ENCODE measurements at places on chromosomes 5 and 9. TPM values are rescaled to one million over a fixed set of nuclear protein-coding genes. Genes with fewer than 3 reads are reported as not detected.

GRCh38 chr9:7967851-7968250 is 168.3 kb upstream of the DMAC1 start:
- H3K36me3 ChIP-seq: no peaks in the 10 kb centered on the region
- H3K4me3 ChIP-seq: no peak overlapping the region
- H3K27ac ChIP-seq: no peak overlapping the region
- H3K27me3 ChIP-seq: no peaks in the 10 kb centered on the region
- DNase-seq: no peak

GRCh38 chr9:70100362-70100761 is 56.7 kb downstream of the MAMDC2 start:
- DNase-seq: no peak
- no peaks in the 10 kb centered on the region for H3K36me3 ChIP-seq
- peaks cover 1% of the 10 kb centered on the region for H3K27me3 ChIP-seq
- H3K4me1 ChIP-seq: no peaks in the 10 kb centered on the region
- no peak overlapping the region for H3K27ac ChIP-seq

DNA sequence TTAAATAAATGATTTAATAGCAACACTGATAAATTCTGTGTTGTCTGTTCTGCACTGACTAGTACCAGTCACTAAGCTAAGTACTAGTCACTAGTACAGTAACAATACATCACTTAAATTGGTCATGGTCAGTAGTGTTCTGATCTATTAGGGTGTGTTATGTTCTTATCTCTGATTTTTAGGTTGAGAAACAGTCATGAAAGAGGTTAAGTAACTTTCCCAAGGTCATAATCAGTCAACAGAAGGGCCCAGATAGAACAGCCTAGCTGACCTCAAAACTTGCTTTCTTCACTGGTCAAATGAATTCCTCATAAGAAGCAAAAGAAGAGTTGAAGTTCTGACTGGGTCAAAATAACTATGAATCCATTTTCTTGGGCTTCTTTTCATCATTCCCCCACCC is 1492.7 kb downstream of the MAT2B start:
- H3K4me1 ChIP-seq: no peaks in the 10 kb centered on the region
- H3K36me3 ChIP-seq: no peaks in the 10 kb centered on the region
- no peak for DNase-seq
- no peaks in the 10 kb centered on the region for H3K27me3 ChIP-seq

The NUTM2F gene
- not detected for total RNA-seq

DNA sequence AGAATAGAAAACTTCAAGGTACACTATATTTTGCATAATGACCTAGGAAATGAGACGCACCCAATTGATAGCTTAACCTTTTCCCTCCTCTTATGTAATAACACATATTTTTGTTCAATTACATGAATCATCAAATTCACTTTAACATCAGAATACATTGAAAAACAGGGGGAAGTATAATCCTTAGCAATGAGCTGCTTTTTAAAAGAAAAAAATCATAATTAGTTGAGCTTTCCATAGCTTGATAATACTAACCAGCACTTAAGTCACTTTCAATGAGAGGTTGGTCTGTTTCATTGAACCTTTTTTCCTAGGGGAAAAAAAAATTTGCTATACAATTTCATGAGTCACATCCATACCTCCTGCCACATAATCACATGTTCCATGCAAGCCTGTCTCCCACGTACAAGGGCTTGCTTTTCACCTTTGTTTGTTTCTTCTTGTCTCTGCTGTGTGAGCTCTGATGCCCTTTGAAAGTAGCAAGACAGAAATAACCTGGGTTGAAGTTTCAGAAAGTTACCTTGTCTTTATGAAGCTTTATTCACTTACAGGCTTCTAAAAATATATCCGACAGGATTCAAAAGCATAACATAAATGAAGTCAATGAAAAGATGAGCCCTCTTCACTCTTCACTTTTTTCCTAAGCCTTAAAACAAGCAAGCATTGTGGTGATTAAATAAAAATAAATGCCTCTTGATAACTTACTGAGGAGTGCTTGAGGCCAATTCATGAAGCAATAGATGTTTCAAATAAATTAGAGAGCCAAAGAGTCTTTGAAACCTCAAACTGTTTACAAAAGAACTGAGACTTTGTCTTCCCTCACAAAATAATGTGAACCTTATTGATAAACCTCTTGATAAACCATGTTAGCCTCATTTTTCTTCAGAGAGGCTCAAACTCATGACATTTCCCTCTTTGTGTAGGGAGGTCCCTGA is 108.5 kb downstream of the FEM1C start:
- H3K36me3 ChIP-seq: no peaks in the 10 kb centered on the region
- no peak overlapping the region for H3K4me3 ChIP-seq
- DNase-seq: no peak
- no peak overlapping the region for H3K27ac ChIP-seq

DNA sequence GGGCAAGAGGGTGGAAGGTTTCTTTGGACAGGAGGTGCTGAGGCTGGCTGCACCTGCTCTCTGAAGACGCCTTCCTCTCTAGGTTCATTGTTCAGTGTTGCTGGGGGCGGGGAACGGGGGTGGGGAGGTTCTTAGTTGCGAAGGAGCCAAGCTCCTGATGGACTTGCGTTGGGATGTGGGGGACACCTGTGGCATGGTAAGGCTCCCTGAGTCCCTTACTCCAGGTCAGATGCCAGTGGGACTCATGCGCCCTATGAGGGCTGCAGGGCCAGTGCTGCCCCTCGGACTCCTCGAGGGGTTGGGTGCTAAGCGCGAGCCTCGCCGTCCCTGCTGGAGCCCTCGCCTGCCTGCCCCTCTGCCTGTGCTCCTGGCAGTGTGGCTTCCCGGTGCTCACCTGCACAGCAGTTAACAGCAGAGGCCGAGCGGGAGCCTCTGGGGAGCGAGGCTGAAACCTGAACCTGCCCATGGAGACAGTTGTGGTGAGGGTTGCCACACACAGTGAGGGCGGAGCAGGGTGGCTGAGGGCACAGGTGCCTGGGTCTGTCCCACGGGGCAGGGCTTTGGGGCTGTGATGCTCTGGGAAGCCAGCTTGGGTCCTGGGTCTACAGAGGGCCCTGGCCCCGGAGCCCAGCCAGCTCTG is 5.5 kb downstream of the RNU6ATAC start:
- H3K4me1 ChIP-seq: peaks cover 3% of the 10 kb centered on the region
- H3K27me3 ChIP-seq: no peaks in the 10 kb centered on the region
- no peak overlapping the region for H3K4me3 ChIP-seq
- H3K27ac ChIP-seq: no peak overlapping the region
- H3K36me3 ChIP-seq: peaks cover 16% of the 10 kb centered on the region

The WDR38 gene
- not detected for total RNA-seq

Data from activated naive CD8-positive, alpha-beta T cell treated with anti-CD3 and anti-CD28 coated beads for 36 hours (primary cell).